ENCODE measurements at places on chromosomes 16 and 17.

- peak; percentile 45 for DNase-seq
Observed at GRCh38 chr16:4372578-4373355, 1.1 kb downstream of the VASN start.

GRCh38 chr17:64061178-64061898, 40.9 kb upstream of the ICAM2 start:
- no peak for DNase-seq

- DNase-seq, result peak; percentile 40
Observed at GRCh38 chr17:57104461-57105175, 19.6 kb downstream of the AKAP1 start.

DNA sequence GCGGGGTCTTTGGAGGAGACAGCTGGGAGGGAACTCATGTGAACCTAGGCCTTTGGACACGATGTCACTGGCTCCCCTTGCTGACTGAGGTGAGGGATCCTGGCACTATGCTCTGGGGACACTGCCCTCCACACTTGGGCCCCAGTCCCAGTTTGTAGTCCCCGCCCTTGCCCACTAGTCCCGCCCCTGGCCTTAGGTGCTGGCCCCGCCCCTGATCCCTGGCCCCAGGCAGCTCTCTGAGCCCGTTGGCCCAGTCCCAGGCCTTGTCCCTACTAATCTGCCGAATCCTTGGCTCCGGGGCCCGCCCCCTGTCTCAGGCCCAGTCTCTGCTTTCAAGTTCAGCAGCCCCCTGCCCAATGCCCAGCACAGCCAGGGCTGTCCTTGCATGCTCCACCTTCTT, 61.0 kb downstream of the SMPD3 start:
- DNase-seq, result no peak

DNA sequence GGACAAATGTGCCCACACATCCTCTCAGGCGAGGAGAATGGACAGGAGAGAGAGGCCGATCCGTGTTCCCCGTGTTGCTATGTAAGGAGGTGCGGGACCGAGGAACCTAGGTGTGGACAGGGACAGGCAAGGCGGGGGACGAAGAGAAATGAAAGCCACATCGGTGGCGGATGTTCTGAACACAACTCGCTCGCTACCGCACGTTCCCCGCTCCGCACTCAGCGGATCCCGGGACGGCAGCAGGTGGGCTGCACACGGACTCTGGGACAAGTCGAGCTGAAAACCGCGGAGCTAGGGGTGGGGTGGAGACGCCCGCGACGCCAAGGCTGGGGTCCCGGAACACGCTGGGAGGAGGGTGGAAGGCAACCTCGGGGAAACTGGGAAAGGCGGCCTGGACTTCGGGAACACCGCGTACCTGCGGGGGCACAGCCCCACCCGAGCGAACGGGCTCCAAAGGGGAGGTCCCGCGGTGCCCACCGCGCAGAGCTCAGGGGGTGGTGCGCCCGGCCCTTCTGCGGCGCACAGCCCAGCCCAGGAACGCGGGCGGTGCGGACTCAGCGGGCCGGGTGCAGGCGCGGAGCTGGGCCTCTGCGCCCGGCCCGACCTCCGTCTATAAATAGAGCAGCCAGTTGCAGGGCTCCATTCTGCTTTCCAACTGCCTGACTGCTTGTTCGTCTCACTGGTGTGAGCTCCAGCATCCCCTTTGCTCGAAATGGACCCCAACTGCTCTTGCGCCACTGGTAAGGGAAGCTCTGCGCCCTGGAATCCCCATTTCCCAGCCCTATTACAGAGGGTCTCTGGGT, at the start of gene MT1E:
MT1E (plus strand) TSS at position 642 of the 803 bp plus-strand sequence; CDS start at position 713, 71 bp downstream.
- peak; percentile 78 for DNase-seq

GRCh38 chr16:57092786-57093411, 516 bp downstream of the CPNE2 start:
- DNase-seq, result no peak

GRCh38 chr17:68257934-68258333, 10.1 kb downstream of the AMZ2 start:
- peak; percentile 62 for DNase-seq

- no peak for DNase-seq
Observed at GRCh38 chr17:58913552-58913951, 157.9 kb downstream of the PPM1E start.

DNA sequence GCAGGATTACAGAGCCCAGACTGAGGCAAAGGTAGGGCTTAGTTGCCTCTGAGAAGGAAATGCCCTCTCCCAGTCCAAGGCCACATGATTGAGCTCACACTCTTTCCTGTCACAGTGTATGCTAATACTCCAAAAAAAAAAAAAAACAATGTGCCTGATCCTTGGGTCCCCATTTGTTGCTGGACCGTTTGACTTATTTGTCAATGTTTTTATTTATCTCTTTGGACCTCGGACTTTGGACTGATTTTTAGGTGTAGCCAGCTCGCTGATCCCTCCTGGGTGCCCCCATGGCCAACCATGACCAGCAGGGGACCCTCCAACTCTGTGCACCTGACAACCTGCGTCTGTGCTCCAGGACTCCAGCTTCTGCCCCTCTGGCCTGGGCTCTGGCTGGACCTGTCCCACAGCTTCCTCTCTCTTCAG, 622 bp upstream of the CCL16 start:
- no peak for DNase-seq

- no peak for DNase-seq
Observed at GRCh38 chr16:19481296-19481695, 40.6 kb downstream of the GDE1 start.

- DNase-seq, result no peak
Observed at GRCh38 chr16:50950955-50951354, 200.1 kb downstream of the SALL1 start.

- no peak for DNase-seq
Observed at GRCh38 chr16:53971616-53972015, 267.7 kb downstream of the FTO start.

DNA sequence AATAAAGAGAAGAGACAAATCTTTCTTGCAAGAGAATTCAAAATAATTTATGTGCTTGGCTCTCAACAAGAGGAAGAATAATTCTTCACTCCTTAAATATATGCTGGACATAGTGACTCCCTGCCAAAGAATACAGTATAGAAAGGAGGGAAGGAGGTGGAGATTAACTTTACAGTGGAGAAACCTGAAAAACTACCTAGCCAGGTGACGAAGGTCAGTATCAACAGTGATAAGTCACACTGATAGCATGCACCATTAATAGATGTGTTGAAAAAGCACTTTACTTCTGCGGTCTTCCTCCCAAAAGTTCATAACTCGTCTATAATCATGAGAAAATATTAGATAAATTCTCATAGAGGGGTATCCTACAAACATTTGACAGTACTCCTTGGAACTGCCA, 21.4 kb downstream of the CBLN1 start:
- no peak for DNase-seq

- DNase-seq, result no peak
Observed at GRCh38 chr16:50495673-50496072, 52.5 kb upstream of the NKD1 start.

- no peak for DNase-seq
Observed at GRCh38 chr16:4019371-4019791, 96.9 kb downstream of the ADCY9 start.

DNA sequence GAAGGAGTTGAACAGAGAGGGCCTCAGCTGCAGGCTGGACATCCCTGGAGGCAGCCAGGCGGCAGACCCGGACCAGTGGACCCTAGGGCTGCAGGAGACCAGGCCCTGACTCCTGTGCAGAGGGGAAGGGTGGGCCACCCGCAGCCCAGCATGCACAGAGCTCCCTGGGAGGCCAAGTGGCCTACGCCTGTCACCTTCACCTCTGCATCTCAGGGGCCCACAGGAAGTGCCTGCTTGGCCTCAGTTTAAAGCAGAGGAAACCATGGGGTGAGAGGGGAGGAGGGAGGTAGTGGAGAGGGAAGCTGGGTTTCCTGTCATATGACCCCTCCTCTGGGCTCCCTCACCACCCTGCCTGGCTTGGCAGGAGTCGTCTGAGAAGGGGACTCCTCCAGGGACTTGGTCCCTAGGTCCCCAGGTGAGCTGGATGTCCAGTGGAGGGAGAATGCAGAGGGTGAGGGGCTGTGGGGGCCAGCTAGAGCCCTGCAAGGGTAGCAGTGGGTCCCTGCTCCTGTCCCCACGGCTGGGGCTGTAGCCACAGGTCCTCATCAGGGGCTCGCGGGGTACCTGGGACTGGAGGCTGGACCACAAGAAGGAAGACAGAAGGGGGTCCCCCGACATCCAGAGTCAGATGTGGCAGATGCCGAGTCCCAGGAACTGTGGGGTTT, at the start of gene TMC8:
TMC8 (plus strand) TSS at position 335 of the 665 bp plus-strand sequence. CDS start 818 bp downstream, outside the sequence.
- DNase-seq, result peak; percentile 31

DNA sequence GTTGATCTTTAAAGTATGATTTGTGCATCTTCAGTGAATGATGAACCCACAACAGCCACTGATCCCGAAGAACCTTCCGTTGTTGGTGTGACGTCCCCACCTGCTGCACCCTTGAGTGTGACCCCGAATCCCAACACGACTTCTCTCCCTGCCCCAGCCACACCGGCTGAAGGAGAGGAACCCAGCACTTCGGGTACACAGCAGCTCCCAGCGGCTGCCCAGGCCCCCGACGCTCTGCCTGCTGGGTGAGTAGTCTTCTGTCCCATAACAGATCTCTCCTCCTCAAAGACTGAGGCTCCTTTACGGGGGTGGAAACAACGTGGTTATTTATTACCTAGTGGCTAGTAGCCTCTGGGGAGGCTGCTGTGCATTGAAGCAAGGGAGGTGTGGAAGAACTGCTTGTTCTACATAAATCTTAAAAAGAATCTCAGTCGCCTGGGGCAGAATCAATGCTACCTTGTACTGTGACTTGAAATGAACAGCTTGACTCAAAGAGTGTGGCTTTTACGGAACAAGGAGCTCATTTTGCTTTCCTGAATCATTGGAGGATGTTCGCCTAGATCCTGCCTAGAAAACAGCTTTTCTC, 63.0 kb upstream of the CLEC18A start:
- DNase-seq, result no peak

DNA sequence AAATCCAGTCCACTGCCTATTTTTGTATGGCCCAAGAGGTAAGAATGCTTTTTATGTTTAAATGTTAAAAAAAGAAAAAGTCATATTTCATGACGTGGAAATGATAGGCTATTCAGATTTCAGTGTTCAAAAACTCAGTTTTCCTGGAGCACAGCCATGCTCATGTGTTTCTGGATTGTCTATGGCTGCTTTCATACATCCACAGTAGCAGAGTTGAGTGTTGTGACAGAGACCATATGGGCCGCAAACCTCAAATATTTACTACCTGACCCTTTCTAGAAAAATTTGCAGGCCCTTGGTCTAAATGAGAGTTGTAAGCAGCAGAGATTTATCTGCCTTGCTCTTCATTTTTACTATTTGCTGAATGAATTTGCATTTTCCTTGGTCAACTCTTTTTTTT, 264.1 kb downstream of the CBLN1 start:
- DNase-seq, result no peak

GRCh38 chr16:55035029-55035428, 104.4 kb downstream of the IRX5 start:
- no peak for DNase-seq

DNA sequence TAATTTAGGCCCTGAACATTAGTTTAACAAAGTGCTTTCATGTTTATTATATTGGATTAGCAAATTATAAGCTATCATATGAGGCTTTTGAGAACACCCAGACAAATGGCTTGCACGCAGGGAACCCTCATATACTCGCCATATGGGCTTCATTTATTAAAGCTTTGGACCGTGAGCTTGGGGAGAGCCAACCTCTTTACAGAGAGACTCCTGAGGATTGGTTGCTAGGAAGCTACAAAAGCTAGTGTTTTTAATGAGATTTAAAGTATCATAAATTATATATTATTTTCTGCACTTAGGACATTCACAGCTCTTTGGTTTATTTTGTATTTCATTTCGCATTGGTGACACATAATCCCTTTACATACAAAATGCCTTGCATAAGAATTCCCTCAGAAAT, 193.8 kb upstream of the TOX3 start:
- DNase-seq, result no peak

- DNase-seq, result no peak
Observed at GRCh38 chr16:85347213-85347591, 234.9 kb upstream of the CIBAR2 start.

- peak; percentile 90 for DNase-seq
Observed at GRCh38 chr17:64255764-64256163, 7.3 kb downstream of the TEX2 start.

GRCh38 chr16:2365397-2366294, 25.1 kb upstream of the ABCA3 start:
- DNase-seq, result no peak

- peak; percentile 19 for DNase-seq
Observed at GRCh38 chr17:4947411-4948165, 742 bp downstream of the PFN1 start.

DNA sequence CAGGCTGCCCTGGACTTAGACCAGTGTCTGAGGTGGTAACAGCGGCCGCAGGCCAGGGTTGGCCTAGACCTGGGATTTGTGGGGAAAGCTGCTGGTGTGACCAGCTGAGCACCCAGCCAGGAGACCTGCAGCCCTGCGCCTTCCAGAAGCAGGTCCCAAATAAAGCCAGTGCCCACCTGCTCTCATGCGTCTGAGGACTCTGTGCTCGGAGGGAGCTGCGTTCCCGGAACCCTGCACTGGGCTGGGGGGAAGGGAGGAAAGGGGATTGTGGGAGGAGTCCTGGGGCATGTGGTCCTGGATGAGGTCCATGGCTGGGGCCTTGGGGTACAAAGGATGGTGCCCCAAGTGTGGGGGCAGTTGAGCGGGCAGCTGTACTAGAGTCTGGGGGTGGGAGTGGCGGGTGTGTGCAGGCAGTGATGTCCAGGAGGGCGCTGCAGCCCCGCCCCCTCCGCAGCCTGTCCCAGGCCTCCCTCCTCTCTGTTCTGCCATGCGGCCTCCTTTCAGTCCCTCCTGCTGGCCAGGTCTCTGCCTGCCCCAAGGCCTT, 1.8 kb upstream of the NECAB2 start:
- no peak for DNase-seq

Data from NCI-H510A treated with DMSO at 0.1 percent for 48 hours (cell line).